ENCODE measurements at places on chromosomes 4 and X.
A peak's percentile ranks its signal among the peaks of the same experiment; 100 is the strongest.

GRCh38 chrX:9149501-9150245 lies 115.7 kb upstream of the FAM9B start:
- DNase-seq = no peak

DNA sequence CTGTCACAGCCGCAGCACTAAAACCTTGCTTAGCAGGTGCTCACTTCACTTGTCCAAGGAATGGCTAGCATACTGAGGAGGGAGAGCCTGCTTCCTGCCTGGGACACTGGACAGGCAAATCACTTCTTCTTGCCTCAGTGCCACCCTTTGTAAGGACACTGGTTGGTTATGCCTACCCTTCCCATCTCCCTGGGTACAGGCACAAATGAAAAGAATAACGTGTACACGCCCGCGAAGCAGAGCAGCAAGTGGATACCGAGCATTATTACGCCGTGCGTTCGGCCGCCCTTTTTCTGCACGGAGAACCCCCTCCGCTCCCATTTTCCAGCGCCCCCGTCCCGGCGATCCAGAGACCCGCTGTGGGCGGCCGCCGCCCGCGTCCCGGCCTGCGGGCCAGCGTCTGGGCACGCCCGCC lies 338 bp upstream of the KLHL2 start:
- no peak for DNase-seq

GRCh38 chr4:1556541-1557220 lies 127.4 kb downstream of the FAM53A start:
- DNase-seq = no peak

DNA sequence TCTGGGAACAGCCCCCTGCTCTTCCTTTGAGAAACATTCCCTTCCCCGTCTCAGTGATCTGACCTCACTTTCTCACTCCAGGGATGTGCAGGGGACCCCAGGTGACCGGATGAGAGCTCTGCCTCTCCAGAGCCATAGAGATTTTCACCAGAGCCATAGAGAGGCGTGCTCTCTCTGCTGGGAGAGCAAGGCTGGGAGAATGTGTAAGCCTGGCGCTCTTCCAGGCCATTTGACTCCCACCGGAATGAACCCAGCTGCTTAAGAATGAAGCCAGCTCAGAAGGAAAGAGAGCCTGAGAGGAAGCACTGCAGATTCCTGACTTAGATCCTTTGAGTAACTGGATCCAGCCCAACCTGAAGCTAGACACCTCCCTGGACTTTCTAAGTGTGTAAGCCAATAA lies 106.4 kb downstream of the DHX15 start:
- no peak for DNase-seq

GRCh38 chr4:106126062-106126461 lies 189.9 kb downstream of the TBCK start:
- no peak for DNase-seq

DNA sequence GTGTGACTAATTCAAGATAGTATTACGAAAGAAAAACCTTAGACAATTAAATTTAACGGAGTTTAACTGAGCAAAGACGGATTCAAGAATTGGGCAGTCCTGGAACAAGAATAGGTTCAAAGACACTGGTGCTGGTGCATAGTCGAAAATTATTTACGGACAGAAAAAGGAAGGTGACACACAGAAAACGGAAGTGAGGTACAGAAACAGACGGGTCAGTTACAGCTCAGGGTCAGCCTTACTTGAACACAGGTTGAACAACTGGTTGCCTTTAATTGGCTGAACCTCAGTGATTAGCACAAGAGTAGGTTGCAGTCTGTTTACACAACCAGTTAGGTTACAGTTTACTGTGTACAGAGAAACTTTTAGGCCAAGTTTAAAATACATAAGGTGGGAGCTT lies 31.5 kb downstream of the KLHL8 start:
- DNase-seq = peak; percentile 56

All from left lobe of liver (tissue), 2 donors.